ENCODE measurements at places on chromosomes 4 and X. TPM values are rescaled to one million over a fixed set of nuclear protein-coding genes. Genes with fewer than 3 reads are reported as not detected.

- peaks cover 12% of the 10 kb centered on the region for H3K4me1 ChIP-seq
- peak overlapping the region; percentile 41 for H3K4me3 ChIP-seq
- no peak for DNase-seq
- peaks cover 31% of the 10 kb centered on the region for H3K36me3 ChIP-seq
- peak overlapping the region; percentile 8 for H3K27ac ChIP-seq
- no peaks in the 10 kb centered on the region for H3K27me3 ChIP-seq
Measured at GRCh38 chr4:152807294-152807829, 27.6 kb downstream of the ARFIP1 start.

- H3K4me1 ChIP-seq = no peaks in the 10 kb centered on the region
- no peak overlapping the region for H3K4me3 ChIP-seq
- H3K27ac ChIP-seq = no peak overlapping the region
Measured at GRCh38 chr4:169348541-169348940, 77.8 kb upstream of the SH3RF1 start.

GRCh38 chr4:122879001-122879400 lies 43.4 kb downstream of the NUDT6 start:
- H3K4me1 ChIP-seq = no peaks in the 10 kb centered on the region
- DNase-seq = no peak
- H3K27ac ChIP-seq = no peak overlapping the region
- no peak overlapping the region for H3K4me3 ChIP-seq
- H3K36me3 ChIP-seq = peaks cover 9% of the 10 kb centered on the region
- H3K27me3 ChIP-seq = peaks cover 16% of the 10 kb centered on the region

- peaks cover 2% of the 10 kb centered on the region for H3K27me3 ChIP-seq
- DNase-seq = no peak
- no peak overlapping the region for H3K4me3 ChIP-seq
- H3K4me1 ChIP-seq = no peaks in the 10 kb centered on the region
- H3K27ac ChIP-seq = no peak overlapping the region
- H3K36me3 ChIP-seq = no peaks in the 10 kb centered on the region
Measured at GRCh38 chrX:133859860-133860259, 125.5 kb downstream of the GPC3 start.

DNA sequence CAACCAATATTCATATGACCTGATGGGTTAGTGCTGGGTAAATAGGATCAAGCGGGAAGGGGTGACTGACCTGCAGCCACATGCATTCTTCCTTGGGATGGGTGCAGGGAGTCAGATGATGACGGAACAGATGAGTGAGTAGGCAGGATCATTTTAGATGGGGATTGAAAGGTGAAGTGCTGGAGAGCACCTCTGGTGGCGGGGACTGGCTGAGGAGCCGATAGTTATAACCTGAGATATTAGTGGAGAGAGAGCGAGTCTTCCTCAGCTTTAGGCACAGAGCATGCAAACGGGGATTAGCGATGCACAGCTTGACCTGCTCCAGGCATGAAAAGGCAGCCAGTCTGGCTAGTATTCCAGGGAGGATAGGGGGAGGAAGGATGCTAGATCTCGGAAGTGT lies 99.1 kb downstream of the AFF1 start:
- H3K36me3 ChIP-seq = peaks cover 3% of the 10 kb centered on the region
- no peaks in the 10 kb centered on the region for H3K27me3 ChIP-seq
- H3K4me3 ChIP-seq = no peak overlapping the region
- peaks cover 11% of the 10 kb centered on the region for H3K4me1 ChIP-seq

DNA sequence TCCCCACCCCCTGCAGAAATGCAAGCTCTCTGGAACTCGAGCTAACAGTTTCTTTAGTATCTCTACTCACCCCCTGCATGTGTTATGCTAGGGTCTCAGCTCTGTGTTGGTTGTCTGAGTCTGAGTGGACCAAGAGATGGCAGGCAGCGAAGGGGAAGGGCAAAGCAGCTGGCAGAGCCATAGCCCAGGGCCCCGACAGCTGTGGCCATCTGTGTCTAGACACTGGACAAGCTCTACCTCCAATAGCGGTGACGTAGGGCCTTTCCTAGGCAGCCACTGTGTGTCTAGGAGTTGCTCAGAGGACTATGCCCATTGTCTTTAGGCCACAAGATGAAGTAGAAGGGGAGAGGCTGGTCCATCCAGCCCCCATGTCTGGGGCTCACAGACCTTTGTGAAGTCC lies 79.2 kb downstream of the EFNB1 start:
- no peaks in the 10 kb centered on the region for H3K36me3 ChIP-seq
- peaks cover 7% of the 10 kb centered on the region for H3K27me3 ChIP-seq
- no peaks in the 10 kb centered on the region for H3K4me1 ChIP-seq
- no peak overlapping the region for H3K27ac ChIP-seq
- no peak overlapping the region for H3K4me3 ChIP-seq

- no peak overlapping the region for H3K4me3 ChIP-seq
- H3K4me1 ChIP-seq = no peaks in the 10 kb centered on the region
Measured at GRCh38 chr4:158122501-158122900, 50.3 kb downstream of the GASK1B start.

DNA sequence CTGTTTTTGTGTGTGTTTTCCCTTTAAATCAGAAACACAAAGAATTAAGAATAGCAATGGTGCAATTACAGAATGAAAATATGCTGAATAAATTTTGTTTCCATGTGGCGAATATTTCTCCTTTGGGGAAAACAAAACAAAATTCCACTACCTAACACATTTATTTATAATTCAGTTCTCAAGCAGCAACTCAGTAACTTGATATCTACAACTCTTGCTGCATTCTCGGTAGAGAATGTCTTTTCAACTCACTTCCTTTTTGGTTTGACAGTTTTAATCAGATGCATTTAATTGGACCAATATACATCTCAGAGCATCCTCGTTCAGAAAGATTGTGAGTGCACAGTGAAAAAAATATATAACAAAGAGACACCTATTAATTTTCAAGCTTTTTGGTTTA lies 30.8 kb downstream of the ZNF827 start:
- H3K4me3 ChIP-seq = no peak overlapping the region
- DNase-seq = no peak
- H3K27ac ChIP-seq = no peak overlapping the region
- peaks cover 16% of the 10 kb centered on the region for H3K4me1 ChIP-seq
- no peaks in the 10 kb centered on the region for H3K27me3 ChIP-seq
- H3K36me3 ChIP-seq = peaks cover 19% of the 10 kb centered on the region

DNA sequence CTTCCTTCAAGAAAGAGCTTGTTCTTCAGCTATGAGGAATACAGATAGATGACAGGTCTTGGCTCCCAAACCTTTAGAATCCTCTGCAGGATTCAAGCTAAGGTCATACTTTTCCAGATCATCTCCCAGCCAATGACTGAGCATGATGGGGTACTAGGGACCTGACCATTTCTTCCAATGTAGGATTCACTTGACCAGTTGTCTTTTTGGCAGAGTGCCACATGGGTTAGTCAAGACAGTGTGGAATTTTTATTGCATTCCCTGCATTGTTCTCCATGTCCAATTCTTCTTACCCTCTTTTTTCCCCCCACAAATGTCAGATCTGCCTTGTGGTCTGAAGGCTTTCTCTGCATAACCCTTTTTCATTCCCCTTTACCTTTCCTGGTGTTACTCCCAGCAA lies 99.5 kb downstream of the CCSER1 start:
- H3K4me3 ChIP-seq = no peak overlapping the region
- no peaks in the 10 kb centered on the region for H3K4me1 ChIP-seq
- no peaks in the 10 kb centered on the region for H3K36me3 ChIP-seq
- H3K27me3 ChIP-seq = no peaks in the 10 kb centered on the region
- DNase-seq = no peak

The SMIM10L2A gene
- total RNA-seq = 1.8 TPM

The SLC25A4 gene
- 5.3 TPM for total RNA-seq

The SPINK2 gene
- total RNA-seq = 9.8 TPM

The EDA gene
- 0.94 TPM for total RNA-seq

The SGMS2 gene
- not detected for total RNA-seq

The CFAP47 gene
- not detected for total RNA-seq

The CSAG2 gene
- total RNA-seq = 0.61 TPM

The STATH gene
- not detected for total RNA-seq
